ENCODE measurements at places on chromosomes 1 and 21.

DNA sequence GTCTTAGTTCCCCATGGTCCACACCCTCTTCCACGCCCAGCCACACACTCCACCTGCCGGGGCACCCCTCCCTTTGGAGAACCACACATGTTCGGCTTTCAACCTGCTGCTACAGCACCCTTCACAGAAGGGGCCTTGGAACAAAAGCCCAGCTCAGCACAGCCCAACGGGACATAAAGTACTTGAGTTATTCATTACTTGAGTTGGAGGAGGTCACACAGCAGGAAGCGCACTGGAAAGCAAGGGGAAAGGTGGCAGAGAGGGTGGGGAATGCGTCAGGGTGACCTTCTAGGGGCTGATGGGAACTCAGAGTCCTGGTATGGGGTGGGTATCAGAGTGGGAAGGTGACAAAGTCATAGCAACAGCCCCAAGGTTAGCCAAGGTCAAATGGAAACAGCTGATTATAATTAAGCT lies 3.0 kb upstream of the ATP1B1 start:
- no peak for DNase-seq

- DNase-seq: no peak
These were observed 17.5 kb downstream of the CCT3 start for GRCh38 chr1:156320560-156320959.

DNA sequence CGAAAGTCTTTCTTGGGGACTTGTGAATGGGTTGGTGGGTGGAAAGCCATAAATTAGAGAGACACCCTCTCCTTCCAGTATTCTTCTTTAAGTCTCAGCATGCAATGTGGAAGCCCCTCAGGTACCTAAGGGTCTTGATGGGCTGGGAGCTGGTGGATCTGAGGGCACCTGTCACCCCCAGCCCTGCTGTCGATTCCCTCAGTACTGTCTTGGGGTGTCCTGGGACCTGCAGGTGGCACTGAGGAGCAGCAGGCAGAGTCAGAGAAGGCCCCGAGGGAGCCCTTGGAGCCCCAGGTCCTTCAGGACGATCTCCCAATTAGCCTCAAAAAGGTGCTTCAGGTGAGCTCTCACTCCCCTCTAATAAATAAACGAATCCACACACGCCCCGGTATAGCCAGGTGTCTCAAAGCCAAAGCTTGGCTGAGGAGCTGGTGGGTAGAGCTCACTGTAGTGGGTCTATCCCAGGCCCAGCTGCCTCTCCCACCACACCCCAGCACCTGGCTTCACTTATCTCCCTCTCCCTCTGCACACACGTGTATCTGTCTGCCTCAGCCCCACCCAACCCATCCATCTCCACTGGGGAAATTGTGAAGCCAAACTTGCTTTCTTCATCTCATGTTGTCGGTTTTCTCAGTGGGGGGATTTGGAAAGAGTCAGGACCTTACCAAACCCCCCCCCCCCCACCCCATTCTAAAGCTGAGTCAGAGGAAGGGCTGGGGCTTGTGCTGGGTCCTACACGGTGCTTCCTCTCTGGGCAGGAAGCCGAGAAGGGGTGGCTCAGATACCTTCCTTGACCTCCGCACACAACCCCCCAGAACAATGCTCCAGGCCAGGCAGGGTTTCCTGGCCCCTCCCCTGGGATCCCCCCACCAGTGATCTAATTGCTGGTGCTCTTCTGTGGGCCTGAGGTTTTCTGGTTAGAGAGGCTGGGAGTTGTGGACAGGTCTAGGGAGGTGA lies 1.6 kb downstream of the ADAM15 start:
- DNase-seq: no peak

GRCh38 chr1:108703939-108704338 lies 8.8 kb upstream of the FNDC7 start:
- no peak for DNase-seq

GRCh38 chr1:246949956-246950355 lies 18.2 kb upstream of the AHCTF1 start:
- no peak for DNase-seq

All from NCI-H1092 treated with DMSO at 0.1 percent for 48 hours (cell line).